Cardiac septum (tissue), 1 donor: ENCODE measurements at places on chromosomes 12 and 14.
A peak's percentile ranks its signal among the peaks of the same experiment; 100 is the strongest.

DNA sequence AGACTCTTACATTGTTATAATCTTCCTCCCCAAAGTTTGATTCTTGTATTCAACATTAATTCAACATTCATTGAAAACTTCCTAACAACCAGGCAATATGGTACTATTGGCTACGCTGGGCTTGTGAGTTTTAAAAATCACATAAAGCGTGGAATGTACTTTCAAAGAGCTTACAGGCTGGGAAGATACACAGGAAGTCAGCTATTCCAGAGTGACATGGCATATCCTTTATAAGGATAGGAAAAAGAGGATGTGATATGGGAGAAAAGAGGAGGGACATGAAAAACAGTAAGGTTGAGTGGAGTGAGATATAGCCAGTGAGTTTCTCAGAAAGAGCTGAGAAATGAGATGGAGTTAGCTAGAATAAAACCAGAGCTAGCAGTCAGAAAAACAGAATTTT is 103.6 kb upstream of the ATF7IP start:
- DNase-seq: no peak

DNA sequence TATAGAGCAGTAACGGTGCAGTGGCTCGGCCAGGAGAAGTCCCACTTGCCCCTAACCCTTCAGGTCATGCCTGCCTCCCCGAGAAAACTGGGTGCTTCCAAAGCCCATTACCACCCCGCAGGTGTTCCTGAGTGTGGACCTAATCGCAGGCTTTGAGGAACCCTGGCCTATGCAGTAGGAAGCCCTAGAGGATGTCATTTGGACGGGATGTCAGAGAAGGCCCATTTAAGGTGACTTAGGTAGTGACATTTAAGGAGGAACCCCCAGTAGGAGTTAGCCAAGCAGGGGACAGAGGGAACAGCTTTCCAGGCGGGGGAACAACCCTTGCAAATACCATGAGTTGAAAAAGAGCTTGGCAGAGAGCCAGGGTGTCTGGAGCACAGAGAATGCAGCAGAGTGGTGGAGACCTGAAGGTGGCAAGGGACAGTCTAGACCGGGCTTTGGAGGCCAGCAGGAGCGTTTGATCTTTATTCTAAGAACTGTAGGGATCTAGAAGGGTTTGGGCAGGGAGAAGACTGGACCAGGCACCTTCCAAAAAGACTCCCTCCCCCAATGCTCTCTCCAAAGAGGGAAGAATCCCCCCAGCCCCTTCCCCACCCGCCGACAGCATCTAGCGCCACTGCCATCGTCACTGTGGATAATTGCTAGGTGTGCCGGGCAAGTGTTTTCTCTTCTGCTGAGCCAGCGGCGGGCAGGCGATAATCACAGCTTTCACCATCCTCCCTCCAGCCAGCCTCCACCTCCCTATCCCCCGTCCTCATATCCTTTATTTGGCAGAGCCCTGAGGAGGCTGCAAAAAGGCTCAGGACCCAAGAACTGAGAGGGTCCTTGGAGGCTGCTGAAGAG is 33.3 kb upstream of the BEGAIN start:
- DNase-seq: no peak

GRCh38 chr14:28759653-28760313 is 6.8 kb upstream of the FOXG1 start:
- DNase-seq: no peak

DNA sequence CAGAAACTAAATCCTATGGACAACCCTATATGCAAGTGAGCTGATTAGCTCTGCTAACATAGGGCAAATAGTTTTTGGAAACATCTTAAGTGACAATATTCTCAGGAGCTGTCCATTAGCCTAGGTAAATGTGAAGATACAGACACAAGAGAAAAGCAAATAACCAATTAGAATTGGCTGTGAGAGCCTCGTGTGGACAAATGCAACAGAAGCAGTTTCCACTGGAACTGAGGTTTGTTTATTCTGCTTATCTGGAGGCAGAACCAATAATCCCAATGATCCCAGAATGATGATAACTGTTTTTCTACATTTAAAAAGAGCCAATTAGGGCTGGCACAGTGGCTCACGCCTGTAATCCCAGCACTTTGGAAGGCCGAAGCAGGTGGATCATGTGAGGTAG is 43.2 kb upstream of the YAF2 start:
- DNase-seq: no peak

GRCh38 chr12:130879781-130880389 is 8.0 kb downstream of the RAN start:
- peak; percentile 27 for DNase-seq

- DNase-seq: no peak
Measured at GRCh38 chr14:89625244-89625713, 208.2 kb upstream of the FOXN3 start.

- no peak for DNase-seq
Measured at GRCh38 chr12:45315462-45315861, 99.6 kb downstream of the ANO6 start.

DNA sequence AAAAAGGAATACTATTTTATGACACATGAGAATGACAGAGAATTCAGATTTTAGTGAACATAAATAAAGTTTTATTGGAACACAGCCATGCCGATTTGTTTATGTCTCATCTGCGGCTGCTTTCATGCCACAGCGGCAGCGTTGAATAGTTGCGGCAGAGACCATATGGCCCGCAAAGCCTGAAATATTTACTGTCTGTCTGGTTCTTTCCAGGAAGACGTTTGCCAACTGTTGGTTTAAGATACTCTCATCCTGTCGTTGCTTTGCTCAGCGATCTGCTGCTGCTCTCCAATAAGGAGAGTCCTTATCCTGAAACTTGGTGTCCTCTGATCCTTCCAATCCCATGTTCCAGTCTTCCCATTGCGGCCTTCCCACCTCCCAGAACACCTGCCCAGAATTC is 89.9 kb downstream of the SLC24A4 start:
- DNase-seq: no peak
